Esophagus muscularis mucosa (tissue), 4 donors: ENCODE measurements at places on chromosomes 3 and 15. TPM values are rescaled to one million over a fixed set of nuclear protein-coding genes. Genes with fewer than 3 reads are reported as not detected.

The THSD4 gene
- 4.6 TPM for total RNA-seq

The ZPLD1 gene
- total RNA-seq = not detected

The THRB gene
- total RNA-seq = 68.6 TPM

The ALDH1A3 gene
- total RNA-seq = 36.7 TPM

The LMCD1 gene
- 43.2 TPM for total RNA-seq

The GOLGA6L1 gene
- total RNA-seq = not detected

The APBA2 gene
- total RNA-seq = 8.3 TPM

The CTXND1 gene
- 0.33 TPM for total RNA-seq

The SLC6A20 gene
- total RNA-seq = 0.19 TPM

The RARB gene
- total RNA-seq = 51.9 TPM

The CLRN1 gene
- not detected for total RNA-seq

The KLF13 gene
- 82.9 TPM for total RNA-seq

The GOLGA6A gene
- total RNA-seq = not detected

The CCDC174 gene
- total RNA-seq = 17.0 TPM

The TMEM158 gene
- 2.2 TPM for total RNA-seq

The EEF1AKMT4 gene
- 3.3 TPM for total RNA-seq

The PIERCE2 gene
- 3.3 TPM for total RNA-seq

The RETNLB gene
- not detected for total RNA-seq

The HDC gene
- total RNA-seq = 0.39 TPM

The NDN gene
- 68.8 TPM for total RNA-seq

The EFHB gene
- 0.84 TPM for total RNA-seq

The WDR76 gene
- 5.1 TPM for total RNA-seq
